Large intestine (tissue), 12 donors: ENCODE measurements at places on chromosomes 2 and 18. TPM values are rescaled to one million over a fixed set of nuclear protein-coding genes. Genes with fewer than 3 reads are reported as not detected.

Gene DPP10
- 17.3 TPM for polyA plus RNA-seq

Gene SUPT7L
- 49.6 TPM for polyA plus RNA-seq

Gene DYNC2LI1
- polyA plus RNA-seq, result 40.1 TPM

Gene SLC39A10
- polyA plus RNA-seq, result 28.5 TPM

DNA sequence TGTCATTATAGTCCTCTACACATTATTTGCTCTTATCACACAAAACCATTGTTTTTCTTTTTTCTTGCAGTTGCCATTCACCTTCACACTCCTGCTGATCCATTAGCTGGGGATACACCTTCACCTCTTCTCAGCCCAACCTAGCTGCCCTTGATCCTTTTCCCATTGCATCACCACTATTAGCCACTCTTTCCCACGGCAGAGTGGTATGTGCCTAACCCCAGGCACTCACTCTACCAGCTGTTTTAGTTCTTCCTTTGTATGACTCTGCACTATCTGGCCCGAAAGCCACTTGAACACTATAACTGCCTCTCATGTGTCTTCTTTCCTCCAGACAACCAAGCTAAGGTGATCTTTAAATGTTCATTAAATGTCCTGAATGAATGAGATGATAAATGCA is 145.4 kb upstream of the PIK3C3 start:
- no peak for DNase-seq

Gene FBXO48
- 2.5 TPM for polyA plus RNA-seq

- DNase-seq, result no peak
These were observed 35.6 kb downstream of the PPP3R1 start for GRCh38 chr2:68216454-68217310.

DNA sequence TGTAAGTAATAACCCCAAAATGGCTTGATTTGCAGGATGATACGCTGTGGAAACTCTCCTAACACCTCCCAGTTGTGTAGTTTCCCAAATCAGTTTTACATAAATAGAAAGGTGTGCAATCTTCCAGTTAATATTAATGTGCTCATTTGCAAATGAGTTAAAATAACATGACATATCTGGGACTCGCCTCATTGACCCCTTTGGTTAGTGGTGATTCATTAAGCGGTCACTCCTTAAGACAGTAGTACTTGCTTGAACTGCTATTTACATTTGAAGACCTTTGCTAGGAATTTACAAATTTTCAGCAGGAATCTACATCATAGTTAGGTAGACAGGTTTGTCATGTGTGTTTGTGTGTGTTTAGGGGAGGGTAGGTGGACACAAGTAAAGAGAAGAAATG is 1367.7 kb upstream of the CELF4 start:
- no peak for DNase-seq

- peak; percentile 29 for DNase-seq
These were observed 61.8 kb upstream of the STK17B start for GRCh38 chr2:196233021-196233804.

Gene EVX2
- polyA plus RNA-seq, result not detected

Gene MOGAT1
- not detected for polyA plus RNA-seq

GRCh38 chr2:126849054-126849453 is 49.6 kb upstream of the TEX51 start:
- DNase-seq, result no peak

- DNase-seq, result no peak
These were observed 81.8 kb downstream of the TNS1 start for GRCh38 chr2:217920879-217921603.

Gene UGT1A4
- 0.04 TPM for polyA plus RNA-seq

GRCh38 chr2:217928324-217929181 is 74.2 kb downstream of the TNS1 start:
- DNase-seq, result no peak

- no peak for DNase-seq
These were observed 56.6 kb upstream of the MAP2 start for GRCh38 chr2:209367075-209367747.

DNA sequence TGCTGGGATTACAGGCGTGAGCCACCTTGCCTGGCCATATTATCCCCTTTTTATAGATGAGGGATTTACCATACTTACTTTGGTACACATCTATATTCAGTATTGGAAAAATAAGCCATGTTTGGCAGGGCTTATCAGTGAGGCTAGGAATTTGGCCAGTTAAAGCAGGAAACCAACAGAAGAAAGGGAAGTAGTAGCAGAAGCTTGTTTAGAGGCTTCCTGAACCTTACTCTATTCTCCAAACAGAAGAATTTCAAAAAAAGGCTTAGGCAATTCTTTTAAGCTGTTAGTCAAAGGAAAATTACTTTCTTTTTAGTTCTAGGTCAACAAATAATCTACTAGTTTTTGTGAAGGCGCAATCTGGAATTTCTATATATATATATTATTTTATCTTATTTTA is 3.2 kb upstream of the GLS start:
- DNase-seq, result no peak

GRCh38 chr2:220506466-220506865 is 879.0 kb downstream of the SLC4A3 start:
- no peak for DNase-seq

- DNase-seq, result no peak
These were observed 1.4 kb downstream of the WDCP start for GRCh38 chr2:24045511-24046508.

- no peak for DNase-seq
These were observed 216.9 kb downstream of the HAUS1 start for GRCh38 chr18:46320928-46321711.
